Cardiac muscle cell (in vitro differentiated cells and primary cell): ENCODE measurements at places on chromosomes 16 and 17. TPM values are rescaled to one million over a fixed set of nuclear protein-coding genes. Genes with fewer than 3 reads are reported as not detected.

Gene CRYBA1
- not detected in 2 replicates for total RNA-seq

Gene IQCK
- total RNA-seq, result 13.9 and 18.4 TPM in 2 replicates

Gene PLD6
- 0.42 and 1.1 TPM in 2 replicates for total RNA-seq

Gene IGSF6
- total RNA-seq, result not detected in 2 replicates

Gene DHRS7C
- 0.63 and 1.2 TPM in 2 replicates for total RNA-seq

Gene TMC7
- total RNA-seq, result 0.81 and 1.5 TPM in 2 replicates

Gene KRTAP29-1
- not detected in 2 replicates for total RNA-seq

Gene KRT24
- not detected in 2 replicates for total RNA-seq

Gene YBX2
- total RNA-seq, result 27.8 and 56.2 TPM in 2 replicates

GRCh38 chr17:2095536-2095910 lies 40.6 kb downstream of the HIC1 start:
- no peak for DNase-seq

- DNase-seq, result peak; percentile 33
These were observed 64.2 kb downstream of the PITPNC1 start for GRCh38 chr17:67441052-67441895.

GRCh38 chr17:35082073-35082657 lies 18.7 kb upstream of the RFFL start:
- DNase-seq, result peak; percentile 74

DNA sequence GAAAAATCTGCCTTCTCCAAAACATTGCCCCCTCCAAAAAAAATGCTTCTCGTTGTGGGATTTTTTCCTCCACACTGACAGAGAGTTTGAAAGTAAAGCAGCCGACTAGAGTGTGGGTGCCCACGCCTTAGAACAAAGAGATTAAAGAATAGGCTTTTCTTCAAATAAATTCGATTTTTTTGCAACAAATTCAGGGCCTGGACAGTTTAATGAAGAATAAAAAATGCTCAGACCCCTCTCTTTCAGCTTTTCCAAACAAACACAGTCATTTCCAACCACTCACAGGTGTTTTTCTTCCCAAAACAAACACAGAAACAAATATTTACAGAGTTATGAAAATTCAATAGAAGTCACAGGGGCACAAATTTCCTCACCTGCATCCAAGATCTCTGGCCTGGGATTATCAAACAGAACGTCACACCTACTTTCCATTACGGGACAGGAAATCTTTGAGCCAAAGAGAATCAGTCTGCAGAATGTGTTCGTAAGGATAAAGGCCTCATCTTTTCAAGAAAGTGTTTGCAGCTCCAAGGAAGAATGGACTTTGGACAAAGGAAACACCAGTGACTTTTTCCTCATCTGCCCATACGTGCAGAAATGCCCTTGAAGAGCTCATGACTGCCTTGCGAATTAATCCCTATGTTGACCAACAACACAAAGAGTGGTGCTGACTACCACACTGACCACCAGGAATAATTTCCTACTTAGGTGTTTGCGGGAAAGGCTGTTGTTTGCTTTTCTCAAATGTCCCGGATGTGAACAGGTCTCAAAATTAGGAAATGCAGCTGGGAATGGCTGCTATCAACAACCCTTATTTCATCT lies 31.3 kb upstream of the TOX3 start:
- DNase-seq, result no peak

- no peak for DNase-seq
These were observed 13.2 kb downstream of the RAB40B start for GRCh38 chr17:82685291-82685690.

DNA sequence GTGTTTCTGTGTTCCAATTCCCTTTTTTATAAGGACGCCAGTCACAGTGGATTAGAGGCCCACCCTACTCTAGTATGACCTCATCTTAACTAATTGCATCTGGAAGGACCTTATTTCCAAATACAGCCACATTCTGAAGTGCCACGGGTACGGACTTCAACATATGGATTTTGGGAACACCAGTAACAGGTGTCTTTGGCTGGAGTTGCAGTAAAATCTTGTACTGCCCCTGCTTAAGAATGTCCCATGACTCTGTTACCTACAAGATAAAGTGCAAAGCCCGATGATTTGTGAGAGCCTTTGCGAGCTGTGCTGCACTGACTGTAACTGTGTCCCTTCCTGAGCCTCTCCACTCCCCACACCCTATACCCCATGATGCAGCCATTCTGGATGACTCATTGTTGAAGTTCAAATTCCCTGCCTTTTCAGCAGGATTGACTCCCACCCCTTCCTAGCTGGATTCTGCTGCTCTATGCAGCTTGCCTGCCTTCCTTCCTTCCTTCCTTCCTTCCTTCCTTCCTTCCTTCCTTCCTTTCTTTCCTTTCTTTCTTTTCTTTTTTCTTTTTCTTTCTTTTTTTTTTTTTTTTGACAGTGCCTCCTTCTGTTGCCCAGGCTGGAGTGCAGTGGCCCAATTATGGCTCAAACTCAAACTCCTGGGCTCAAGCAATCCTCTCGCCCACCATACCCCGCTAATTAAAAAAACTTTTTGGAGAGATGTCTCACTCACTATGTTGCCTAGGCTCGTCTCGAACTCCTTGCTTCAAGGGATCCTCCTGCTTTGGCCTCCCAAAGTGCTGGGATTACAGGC lies 2.1 kb downstream of the HCRT start:
- DNase-seq, result no peak

DNA sequence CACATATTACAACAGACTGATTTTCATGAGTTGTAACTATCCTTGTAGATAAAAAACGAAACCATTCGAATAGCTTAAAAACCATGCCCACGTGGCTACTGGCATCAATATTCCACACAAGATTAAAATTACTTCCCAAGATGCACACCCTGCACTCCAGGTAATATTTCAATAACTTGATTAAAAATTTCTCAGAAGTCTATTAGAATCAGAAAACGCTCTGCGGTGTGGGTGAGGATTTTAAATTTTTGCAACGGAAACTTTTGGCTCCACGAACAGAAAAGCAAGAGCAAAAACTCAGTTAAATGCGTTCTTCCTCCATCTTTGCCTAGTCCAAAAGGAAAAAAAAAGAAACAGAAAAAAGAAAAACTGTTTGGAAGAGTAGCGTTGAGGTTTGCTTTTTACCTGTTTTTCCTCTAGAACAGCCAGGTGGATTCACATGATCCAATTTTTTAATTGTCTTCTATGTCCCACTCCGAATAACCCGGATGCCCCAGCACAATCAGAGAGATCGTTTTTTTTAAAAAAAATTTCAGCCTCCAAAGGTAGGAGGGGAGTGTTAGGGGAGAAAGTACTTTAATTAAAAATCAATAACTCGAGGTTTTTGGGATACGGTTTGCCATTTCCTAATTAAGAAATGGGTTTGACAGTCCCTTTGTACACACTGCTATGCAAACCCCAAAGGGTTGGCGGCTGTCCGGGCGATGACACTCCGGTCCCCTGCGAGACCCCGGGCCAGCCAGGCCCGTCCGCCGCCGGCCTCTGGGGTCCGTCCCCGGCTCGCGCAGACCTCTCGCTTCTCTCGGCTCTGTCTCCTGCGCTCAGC lies 708 bp upstream of the NFAT5 start:
- DNase-seq, result no peak

DNA sequence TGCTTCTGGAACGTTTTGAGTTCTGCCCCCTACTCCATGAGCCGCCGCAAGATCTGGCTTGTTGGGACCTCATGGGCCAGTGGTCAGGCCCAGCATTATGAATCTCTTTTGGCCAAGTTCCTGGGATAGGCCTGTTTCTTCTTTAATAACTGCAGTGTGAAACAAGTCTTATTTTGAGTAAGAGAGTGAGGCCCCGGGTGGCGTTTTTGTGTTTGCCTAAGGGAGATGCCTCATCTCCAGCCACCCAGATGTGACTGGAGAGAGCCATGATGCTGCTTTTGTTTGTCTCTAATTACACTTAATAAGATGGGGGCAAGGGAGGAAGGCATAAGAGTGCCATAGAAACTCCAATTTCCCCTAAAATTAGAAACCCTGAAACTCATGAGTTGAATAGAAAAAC lies 39.8 kb downstream of the KSR1 start:
- no peak for DNase-seq

DNA sequence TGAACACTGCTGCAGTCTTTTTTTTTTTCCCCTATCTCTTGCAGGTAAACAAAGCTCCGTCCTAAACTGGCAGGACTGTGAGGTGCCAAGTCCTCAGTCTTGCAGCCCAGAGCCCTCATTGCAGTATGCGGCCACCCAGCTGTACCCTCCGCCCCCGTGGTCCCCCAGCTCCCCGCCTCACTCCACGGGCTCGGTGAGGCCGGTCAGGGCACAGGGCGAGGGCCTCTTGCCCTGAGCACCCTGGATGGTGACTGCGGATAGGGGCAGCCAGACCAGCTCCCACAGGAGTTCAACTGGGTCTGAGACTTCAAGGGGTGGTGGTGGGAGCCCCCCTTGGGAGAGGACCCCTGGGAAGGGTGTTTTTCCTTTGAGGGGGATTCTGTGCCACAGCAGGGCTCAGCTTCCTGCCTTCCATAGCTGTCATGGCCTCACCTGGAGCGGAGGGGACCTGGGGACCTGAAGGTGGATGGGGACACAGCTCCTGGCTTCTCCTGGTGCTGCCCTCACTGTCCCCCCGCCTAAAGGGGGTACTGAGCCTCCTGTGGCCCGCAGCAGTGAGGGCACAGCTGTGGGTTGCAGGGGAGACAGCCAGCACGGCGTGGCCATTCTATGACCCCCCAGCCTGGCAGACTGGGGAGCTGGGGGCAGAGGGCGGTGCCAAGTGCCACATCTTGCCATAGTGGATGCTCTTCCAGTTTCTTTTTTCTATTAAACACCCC lies 13.8 kb downstream of the IL34 start:
- no peak for DNase-seq

DNA sequence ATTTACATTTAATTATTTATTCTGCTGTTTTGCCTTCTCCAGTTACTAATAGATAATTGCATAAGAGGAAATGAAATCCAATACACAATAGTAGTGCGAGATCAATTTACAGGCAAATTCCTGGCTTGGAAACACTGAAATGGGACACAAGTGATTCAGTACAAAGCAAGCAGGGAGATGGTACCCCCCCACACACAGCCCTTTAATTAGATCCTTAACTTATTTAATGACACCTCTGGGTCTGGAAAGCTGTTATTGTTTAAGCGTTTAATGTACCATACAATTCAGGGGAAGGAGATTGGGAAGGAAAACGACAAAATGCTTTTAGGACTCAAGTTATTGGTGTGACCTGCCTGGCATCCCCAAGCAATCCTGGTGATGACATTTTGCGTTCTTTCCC lies 318.2 kb downstream of the NPIPA8 start:
- no peak for DNase-seq

DNA sequence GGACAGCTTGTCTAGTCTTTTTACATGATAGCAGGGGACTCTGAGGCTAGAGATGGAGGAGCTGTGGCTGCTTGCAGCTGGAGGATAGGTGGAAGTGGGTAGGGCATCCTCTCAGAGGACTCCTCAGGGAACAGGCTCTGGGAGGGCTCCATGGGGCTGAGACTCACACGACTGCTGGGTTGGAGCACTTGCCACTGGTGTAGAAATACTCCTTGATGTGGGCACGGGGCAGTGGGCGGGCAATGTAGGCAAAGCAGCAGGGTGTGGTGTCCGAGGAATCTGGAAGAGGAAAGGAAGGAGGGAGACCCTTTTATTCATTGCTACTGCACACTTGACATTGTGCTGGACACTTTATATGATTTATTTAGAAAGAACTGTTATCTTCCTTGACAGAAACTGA lies 1.8 kb downstream of the CCL5 start:
- DNase-seq, result no peak

GRCh38 chr17:74272731-74273201 lies 1.3 kb upstream of the DNAI2 start:
- peak; percentile 80 for DNase-seq

DNA sequence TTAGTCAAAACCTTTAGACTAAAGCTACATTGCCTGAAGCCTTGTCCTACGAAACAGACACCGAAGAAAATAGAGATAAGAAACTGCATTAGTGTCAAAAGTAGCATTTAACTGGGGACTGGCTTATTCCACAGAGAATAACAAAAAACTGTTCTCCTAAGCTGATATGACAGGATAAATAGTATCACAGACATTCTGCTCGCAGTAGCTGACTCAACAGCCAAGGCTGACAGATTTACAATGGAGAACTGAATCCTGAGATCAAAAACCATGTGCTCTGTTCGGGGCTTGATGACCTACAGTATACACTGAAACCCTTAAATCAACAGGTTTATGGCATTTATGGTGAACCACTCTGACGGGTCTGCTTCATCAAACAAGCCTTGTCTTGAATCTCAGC lies 25.5 kb downstream of the ADAMTS18 start:
- DNase-seq, result no peak

GRCh38 chr17:34886831-34887230 lies 74.4 kb downstream of the CCT6B start:
- DNase-seq, result no peak

GRCh38 chr16:19085679-19086200 lies 18.3 kb downstream of the COQ7 start:
- DNase-seq, result peak; percentile 67

- DNase-seq, result no peak
These were observed 50.3 kb downstream of the N4BP1 start for GRCh38 chr16:48559462-48560211.

- DNase-seq, result no peak
These were observed 4.0 kb downstream of the BPTF start for GRCh38 chr17:67829331-67829730.

DNA sequence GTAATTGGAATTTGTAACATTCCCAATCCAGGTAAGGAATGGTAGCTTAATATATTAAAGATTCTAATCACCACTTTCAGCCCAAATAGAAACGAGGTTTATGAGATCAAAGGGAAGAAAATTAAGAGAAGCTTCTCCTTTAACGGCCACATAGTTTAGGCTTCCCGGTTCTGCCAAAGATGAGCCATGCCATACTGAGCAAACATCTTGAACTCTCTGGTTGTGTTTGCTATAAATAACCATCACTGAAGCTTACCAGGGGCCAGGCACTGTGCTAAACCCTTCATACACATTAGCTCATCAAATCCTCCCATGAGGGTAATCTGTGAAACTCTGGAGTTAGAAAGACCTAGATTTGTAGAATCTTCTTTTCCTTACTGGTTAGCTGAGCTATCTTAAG lies 2.8 kb downstream of the MYH11 start:
- DNase-seq, result no peak

DNA sequence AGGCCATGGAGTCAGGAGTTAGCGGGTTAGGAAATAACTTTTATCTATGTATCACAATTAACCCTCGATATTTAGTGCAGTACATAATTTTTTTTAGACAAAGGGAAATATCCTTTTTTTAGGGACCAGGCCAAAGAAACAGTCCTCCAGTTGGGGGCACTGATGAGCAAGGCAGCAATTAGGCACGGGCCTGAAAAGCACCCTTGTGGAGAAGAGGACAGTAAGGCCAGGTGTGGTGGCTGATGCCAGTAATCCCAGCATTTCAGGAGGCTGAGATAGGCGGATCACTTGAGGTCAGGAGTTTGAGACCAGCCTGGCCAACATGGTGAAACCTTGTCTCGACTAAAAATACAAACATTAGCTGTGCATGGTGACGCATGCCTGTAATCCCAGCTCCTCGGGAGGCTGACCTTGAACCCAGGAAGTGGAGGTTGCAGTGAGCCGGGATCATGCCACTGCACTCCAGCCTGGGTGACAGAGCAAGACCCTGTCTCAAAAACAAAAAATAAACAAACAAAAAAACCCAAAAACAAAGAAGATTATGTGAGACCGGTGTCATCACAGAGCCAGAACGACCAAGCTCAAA lies 158.3 kb upstream of the NOL11 start:
- no peak for DNase-seq

GRCh38 chr16:73214825-73215677 lies 167.1 kb upstream of the ZFHX3 start:
- DNase-seq, result peak; percentile 52
